ENCODE measurements at places on chromosomes 16 and 17.

DNA sequence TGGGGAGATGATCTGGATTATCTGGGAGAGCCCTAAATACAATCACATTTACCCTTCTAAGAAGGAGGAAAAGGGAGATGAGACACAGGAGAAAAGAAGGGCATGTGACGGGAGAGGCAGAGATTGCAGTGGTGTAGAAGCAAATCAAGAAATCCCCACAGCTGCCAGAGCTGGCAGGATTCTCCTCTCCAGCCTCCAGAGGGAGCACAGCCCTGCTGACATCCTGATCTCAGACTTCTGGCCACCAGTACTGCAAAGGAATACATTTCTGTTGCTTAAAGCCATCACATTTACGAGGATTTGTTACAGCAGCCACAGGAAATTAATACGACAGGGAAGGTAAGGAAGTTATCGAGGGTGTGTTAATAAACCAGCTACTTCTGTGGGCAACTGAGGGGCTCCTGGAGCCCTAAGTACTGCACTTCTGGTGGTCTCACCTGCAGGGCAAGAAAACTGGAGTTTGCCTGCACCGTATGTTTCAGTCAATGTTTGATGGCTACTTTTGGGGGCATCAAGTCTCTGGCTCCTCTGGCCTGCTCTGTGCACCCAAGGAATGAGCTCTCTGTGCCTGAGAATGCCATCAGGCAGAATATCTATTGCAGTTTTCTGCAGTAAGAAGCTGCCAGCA lies 22.9 kb upstream of the CDH13 start:
- peak; percentile 63 for DNase-seq

- no peak for DNase-seq
Measured at GRCh38 chr16:26547681-26548080, 519.0 kb upstream of the C16orf82 start.

GRCh38 chr16:19860166-19861041 lies 24.2 kb downstream of the GPRC5B start:
- DNase-seq: no peak

DNA sequence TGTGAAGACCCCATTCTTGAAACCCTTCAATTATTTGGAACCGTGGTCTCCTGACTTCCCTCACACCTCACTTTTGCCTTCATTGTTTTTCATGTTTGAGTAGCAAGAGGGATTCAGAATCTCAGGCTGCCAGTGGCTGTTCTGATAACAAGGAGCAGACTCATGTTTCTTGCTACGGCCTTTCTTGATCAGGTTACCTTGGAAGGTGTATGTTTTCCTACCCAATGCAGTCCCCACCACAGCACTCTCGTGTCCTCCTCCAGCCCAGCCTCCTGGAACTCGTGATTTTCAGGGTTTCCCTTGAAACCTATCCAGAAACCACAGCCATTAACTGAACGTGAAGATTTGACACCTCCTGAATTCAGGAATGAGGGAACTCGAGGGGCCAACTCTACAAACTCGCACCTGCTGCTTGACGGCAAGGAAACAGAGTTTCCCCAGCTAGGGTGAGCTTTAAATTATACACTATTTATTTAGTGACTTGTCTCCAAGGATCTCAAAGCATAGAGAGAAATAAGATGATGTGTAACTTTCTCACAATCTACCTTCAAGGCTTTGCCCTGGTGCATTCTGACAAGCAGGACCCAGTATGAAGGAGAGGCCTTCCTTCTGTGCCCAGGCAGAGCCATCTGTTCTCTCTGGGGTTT lies 1.6 kb downstream of the ZFHX3 start:
- DNase-seq: no peak

- DNase-seq: no peak
Measured at GRCh38 chr17:45581860-45582259, 91.3 kb upstream of the PLEKHM1 start.

DNA sequence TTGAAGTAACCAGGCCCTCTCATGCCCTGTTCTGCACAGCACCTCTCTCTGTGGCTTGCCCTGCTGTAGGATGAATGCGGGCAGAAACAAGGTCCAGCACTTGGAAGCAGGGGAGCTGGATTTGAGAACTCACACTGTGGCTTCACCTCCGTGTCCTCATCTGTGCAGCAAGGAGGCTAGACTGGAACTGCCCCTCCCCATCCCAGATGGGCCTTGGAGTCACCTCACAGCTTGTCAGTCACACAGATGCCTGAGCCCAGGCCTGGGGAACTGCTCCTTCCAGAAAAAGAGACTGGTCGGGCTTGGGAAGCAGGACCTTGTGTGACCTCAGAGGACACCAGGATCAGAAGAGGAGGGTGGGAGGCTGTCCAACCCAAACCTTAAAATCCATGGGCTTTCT lies 180.8 kb downstream of the CCT6B start:
- DNase-seq: no peak

DNA sequence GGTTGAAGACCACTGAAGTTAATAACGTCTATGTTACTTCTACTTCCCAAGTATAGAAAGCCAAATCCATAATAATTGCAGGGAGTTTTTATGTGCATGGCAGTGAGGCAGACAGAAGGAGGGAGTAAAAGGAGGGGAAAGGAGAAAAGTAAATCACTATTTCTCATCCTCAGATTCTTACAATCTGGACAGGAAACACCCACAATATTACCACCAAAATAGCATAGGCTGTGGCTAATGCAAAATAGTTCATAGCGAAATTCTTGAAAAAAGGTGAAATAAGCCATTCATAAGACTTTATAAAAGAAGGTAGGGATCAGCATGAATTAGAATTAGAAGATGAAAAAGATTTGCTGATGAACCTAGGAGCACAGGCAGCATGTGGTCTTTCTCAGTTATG lies 128.1 kb downstream of the KCNJ2 start:
- no peak for DNase-seq

DNA sequence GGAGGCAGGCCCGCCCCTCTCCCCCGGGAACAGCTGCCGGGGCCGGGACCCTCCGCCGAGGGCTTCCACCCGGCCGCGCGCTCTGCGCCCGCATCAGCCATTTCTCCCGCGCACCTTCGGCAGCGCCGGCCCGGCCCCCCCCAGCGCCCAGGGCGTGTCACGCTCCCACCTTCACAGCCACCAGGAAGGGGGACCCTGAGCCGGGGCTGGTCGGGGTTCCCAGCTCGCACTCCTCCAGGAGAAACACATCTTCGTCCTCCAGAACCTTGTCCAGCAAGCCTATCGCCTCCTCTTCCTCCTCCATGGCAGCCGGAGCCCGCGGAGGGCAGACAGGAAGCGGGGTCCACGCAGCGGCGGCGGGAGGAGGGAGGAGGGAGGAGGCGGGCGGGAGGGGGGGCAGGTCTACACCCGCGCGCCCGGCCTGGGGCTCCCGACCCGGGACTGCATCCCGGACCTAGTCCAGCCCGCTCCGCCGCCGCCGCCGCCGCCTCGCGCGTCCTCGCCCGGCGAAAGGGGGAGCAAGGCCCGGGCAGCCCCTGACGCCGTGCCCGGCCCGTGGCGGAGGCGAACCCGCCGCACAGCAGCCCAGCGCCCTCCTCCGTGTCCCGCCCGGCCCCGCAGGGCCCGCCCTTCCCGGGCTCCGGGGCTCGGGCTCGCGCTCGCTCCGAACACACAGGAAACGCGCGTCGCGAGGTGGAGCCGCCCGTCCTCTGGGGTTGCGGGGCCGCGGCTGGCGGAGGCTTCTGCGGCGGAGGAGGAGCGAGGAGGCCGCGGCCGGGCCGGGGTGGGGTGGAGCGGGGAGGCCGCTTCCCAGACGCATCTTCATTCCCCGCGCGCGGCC lies 70.8 kb downstream of the ABR start:
- DNase-seq: peak; percentile 66

GRCh38 chr17:9002227-9002605 lies 19.1 kb upstream of the NTN1 start:
- DNase-seq: no peak

GRCh38 chr16:31130336-31130891 lies 5.1 kb downstream of the PRSS8 start:
- no peak for DNase-seq

- no peak for DNase-seq
Measured at GRCh38 chr17:39304188-39304587, 78.4 kb upstream of the STAC2 start.

GRCh38 chr16:87559945-87560344 lies 42.4 kb upstream of the JPH3 start:
- peak; percentile 42 for DNase-seq

DNA sequence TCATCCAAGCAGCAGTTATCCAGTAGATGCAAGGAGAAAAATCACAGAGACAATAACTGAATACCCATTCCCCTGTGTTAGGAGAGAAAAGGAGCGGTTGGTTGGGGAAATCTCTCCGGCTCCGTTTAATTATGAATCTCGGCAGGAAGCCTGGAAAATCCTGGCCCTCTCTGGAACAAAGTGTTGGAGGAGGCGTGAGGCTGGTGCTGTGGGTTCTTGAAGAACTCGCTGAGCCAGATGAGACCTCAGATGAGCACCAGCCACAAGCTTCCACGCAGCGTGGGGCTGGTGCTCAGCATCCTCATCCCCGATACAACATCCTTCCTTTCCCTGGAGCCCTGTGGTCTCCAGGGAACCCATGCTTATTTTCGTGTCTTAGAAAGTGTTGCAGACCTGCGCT lies 39.7 kb downstream of the CACNG4 start:
- no peak for DNase-seq

DNA sequence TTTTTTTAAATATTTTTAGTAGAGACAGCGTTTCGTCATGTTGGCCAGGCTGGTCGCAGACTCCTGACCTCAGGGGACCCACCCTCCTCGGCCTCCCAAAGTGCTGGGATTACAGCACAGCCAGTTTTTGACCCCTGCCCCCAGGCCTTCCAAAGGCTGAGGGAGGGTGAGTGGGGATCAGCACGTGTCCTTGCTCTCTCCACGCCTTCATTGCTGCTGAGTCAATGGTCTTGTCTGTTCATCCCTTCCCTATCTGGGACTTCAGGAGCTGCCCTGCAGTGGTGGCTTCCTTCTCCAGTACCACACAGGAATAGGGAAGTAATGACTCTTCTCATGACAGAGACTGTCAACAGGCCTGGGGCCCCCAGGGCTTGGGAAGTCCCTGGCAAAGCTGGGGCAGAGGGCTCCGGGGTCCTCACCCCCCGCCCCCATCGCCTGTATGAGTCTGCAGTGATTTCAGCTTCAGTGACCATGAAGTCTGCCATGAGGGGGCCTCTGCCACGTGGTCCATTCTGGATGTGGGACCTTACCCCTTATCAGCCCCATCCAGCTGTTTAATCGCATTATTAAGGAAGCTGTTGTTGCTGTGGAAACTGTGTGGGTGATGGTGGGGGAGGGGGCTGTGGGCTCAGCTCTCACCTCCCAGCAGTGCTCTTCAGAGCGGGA lies 6.1 kb downstream of the ABCC3 start:
- peak; percentile 46 for DNase-seq

DNA sequence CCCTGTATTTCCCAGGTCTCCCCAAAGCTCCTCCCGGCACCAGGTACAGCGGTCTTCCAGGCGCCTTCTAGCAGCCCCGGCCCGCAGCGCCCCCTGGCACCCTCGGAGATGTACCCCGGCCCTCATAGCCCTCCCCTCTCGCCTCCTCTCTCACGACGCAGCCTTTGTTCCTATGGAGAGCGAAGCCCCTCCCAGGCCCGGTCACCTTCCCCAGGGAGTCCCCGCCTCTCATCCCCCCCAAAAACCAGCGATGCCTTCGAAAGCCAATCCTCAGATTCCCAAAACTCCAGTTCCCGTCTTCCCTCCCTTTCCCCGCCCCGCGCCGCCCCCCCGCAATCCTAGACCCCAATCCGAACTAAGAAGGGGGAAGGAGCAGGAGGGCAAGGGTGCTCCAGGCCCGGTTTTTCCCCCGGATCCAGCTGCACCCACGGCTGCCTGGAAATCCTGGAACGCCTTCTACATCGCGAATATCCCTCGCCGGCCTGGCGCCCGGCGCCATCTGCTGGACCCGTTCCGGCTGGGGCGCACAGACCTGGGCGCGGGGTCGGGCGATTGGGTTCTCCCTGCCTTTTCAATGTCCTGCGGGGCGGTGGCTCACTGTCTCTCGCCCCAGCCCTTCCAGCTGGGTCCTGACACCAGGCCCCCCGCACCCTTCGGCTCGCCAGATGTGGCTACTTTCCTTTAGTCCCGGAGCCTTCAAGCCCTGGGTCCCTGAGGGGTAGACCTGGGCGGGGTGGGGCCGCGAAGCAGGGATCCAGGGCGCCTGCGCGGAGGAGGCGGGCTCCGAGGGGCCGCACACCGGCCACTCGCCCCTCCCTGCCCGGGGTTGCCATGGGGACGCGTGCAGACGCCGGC lies at the start of gene DNAH2:
Gene DNAH2 (plus strand): TSS at position 844 of the 855 bp plus-strand sequence. CDS start 1,991 bp downstream, outside the sequence.
- DNase-seq: peak; percentile 97

DNA sequence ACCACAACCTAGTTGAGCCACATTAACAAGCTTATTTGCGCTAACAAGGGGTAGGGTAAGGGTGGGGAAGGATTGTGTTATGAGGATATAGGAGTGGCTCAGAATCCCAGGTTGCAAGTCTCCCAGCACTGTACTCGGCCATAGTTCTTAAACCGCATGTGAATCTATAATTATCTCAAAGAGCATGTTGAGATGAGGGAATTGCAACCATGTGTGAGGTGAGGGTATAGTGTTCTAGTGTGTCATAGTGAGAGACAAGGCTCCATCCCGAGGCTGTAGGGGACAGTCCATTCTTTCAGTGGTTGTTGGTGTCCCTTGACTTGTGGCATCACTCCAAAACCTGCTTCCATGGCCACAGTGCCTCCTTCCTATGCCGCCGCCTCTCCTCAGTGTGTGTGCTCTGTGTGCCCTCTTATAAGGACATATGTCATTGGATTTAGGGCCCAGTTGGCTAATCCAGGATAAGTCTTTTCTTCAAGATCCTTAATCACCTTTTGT lies 22.7 kb upstream of the ATP5MC1 start:
- no peak for DNase-seq

GRCh38 chr16:64866021-64866420 lies 255.8 kb downstream of the CDH11 start:
- DNase-seq: no peak

GRCh38 chr16:72467157-72467759 lies 295.3 kb upstream of the PMFBP1 start:
- peak; percentile 58 for DNase-seq

- peak; percentile 72 for DNase-seq
Measured at GRCh38 chr17:21098934-21099689, 27.7 kb upstream of the DHRS7B start.

- no peak for DNase-seq
Measured at GRCh38 chr16:86611525-86611855, 33.1 kb downstream of the FOXL1 start.

DNA sequence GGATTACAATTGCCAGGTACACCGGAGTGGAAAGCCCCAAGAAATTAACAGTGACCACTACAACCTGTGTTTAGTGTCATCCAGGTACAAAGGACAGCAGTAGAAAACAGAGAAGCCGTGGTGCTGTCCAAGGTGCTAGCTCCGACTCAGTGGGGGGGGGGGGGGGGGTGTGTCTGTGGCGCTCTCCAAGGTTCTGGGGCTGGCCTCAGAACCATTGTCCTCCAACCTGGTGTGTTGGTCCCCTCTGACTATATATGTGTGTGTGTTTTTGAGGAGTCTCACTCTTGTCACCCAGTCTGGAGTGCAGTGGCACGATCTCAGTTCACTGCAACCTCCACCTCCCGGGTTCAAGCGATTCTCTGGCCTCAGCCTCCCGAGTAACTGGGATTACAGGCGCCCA lies 5.8 kb upstream of the ZNF23 start:
- DNase-seq: peak; percentile 46

DNA sequence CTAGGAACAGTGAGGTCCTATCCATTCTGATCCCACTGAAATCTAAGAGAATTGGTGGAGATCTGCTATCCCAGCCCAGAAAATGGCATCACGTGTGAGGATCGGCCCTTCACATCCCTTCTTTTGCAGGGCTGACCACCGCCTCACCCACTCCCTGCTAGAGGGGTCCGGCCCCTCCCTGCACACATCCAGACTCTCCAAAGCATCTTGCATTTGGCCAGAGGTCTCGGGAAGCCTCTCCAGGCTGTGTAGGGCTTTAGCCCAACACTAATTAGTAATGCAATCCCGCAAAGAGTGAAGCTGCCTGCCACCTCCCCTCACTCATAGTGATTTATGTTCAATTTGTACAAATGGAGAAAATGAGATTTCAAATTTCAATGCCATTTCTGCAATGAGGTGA lies 434.4 kb upstream of the ZFHX3 start:
- no peak for DNase-seq

All from cardiac muscle cell (in vitro differentiated cells and primary cell).